Hematopoietic multipotent progenitor cell treated with erythropoietin and hydrocortisone succinate and interleukin-3 and kit ligand, for 15 days (in vitro differentiated cells): ENCODE measurements at places on chromosomes 7 and 10.

DNA sequence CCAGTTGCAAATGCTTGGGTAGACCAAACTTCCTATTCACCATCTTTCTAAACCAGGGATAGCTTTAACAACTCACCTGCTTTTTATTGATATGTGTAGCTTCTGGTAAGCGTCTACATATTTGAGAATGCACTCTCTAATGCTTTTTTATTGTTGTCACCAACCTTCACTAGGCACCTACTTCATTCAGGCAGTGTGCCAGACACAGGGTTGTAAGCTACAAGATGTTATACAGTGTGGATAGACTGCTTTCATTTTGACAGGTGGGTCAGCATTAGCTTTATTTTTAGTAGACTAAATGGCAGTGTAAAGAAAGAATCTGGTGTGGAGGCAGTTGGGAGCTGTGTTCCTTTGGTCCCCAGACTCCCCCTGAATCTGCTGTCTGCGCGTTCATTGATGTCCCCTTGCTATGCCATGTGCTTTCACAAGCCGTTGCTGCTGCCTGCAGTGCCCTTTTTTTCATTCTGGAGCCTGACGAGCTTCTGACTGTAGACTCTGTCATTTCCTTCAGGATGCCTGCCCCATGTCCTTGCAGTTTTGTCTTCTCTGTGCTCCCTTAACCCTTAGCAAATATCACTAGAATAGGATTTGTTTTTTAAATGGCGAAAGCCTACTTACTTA lies 32.1 kb downstream of the NRF1 start:
- no peak for DNase-seq

DNA sequence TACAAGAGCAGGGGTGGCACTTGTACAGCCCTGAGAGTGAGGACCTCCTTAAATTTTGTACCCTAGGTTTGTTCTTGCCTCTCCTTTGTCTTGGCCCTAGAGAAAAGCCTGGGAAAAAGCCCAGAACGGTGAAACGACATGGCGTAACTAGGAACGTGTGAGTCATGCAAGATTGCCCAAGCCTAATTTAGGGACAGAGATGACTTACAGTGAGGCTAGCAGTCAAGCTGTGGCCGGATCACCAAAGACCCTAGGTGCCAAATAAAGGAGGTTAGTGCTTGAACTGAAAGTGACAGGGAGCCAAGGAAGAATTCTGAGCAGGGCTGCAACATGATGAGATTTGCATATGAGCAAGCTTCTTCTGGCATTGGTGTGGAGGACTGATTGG lies 25.1 kb downstream of the TBXAS1 start:
- no peak for DNase-seq

GRCh38 chr10:99658622-99659030 lies 683 bp upstream of the ENTPD7 start:
- no peak for DNase-seq

DNA sequence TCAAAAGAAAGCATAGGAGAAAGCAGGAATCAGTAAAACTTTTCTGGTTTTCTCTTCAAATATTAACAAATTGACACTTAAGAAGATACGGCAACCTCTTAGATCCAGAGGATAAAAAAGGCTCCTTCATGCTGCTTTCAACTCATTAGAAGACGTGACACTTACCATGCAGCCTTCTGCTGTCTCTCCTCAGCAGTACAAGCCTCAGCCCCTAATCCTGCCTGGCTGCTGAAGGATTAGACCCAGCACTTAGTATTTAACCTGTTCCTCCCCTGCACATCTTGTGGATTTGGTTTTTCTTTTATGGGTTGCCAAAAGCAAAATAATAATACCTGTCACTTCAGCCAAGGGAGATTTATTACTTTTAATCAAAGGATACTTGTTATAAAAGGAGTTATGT lies 108.4 kb downstream of the LYZL1 start:
- DNase-seq, result no peak

GRCh38 chr7:65265933-65266519 lies 107.6 kb upstream of the ZNF92 start:
- DNase-seq, result no peak

DNA sequence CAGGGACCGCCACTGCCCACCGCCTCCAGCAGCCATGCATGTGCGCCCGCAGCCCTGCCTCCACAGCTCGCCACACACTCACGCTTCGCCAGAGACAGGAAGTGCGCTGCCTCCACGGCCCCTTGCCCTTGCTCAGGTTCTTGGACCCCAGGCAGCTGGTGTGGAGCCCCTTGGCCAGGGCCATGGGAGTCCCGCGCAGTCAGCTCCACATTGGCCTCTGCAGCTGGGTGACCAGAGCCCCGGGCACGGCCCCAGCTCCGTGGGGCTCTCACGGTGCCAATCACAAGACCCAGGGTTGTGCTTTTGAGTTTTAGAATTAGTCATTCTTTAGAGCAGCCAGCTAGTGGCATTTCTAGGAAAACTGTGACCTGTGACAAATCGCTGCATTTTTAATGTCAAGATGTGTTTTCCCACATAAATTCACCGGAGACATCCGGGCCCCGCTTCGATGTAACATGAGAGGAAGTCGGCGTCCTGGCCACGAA lies 4.3 kb upstream of the UTF1 start:
- no peak for DNase-seq

DNA sequence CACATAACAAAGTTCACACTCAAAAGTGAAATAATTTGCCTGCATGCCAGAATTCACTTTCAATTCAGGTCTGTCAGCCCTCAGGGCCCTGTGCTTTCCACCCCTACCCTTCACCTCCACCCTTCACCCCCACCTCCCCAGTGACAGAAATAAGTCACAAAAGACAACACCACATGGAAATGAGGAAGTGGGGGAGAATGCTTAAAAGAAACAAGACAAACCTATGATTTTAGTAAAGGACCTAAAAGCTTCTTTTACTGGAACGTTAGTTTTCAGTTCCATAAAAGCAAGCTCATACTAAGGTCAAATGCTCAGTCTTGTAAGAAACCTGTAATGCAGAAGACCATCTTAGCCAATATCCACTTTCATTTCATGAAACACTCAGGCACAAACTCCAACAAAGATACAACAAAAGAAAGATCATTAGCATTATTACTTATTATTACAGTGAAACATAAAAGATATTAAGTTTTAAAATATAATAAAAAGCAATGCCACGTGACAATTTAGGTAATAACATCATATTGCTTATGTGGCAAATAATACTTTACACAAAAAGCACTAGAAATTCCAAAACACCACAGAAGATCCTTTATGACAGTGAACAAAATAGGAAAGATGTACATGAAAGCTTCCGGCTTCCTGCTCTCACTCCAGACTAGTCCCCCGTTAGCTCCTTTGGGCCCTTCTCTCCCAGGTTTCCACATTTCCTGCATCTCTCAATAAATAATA lies 112.1 kb downstream of the LMBR1 start:
- no peak for DNase-seq

GRCh38 chr10:34200355-34200901 lies 614.7 kb downstream of the PARD3 start:
- DNase-seq, result no peak

- no peak for DNase-seq
Measured at GRCh38 chr10:122199070-122199469, 72.0 kb upstream of the BTBD16 start.

GRCh38 chr7:139125657-139126056 lies 16.1 kb upstream of the ZC3HAV1 start:
- no peak for DNase-seq

DNA sequence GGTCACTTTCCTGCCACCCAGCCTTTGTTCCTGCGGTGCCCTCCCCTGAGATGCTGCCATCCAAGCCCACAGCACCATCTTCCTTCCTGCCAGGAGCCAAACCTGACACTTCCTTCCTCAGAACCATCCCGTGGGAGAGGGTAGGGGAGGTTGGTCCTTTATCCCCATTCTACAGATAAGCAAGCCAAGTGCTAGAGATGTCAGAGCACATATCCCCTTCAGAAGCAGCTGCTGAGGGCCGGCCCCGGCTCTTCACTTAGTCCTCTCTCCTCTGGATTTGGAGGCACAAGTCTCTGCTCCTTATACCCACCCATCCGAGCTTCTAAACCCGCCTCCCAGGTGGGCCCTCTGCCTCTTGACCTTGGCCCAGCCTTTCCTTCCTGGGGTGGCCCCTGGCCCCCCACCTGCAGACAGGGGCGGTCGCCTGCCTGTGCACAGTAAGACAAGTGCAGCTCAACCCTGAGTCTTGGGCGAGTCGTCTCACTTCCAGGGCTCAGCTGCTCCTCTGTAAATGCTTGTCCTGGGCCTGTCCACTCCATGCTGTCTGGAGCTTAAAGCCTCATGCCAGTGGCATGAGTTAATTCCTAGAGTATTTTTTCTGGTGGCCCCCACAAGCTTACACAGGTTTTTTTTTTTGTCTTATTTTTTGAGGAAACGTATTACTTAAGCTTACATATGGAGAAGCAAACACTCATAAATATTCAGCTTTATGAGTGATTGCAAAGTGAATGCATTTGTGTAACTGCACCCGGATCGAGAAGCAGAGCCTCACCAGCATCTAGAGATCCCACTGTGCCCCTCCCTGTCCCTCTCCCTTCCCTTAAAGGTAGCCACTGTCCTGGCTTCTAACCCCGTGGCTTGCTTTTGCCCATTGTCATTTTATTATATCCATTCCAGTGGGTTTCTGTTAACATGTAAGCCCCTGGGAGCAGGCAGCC lies 125.1 kb downstream of the CDH23 start:
- no peak for DNase-seq

DNA sequence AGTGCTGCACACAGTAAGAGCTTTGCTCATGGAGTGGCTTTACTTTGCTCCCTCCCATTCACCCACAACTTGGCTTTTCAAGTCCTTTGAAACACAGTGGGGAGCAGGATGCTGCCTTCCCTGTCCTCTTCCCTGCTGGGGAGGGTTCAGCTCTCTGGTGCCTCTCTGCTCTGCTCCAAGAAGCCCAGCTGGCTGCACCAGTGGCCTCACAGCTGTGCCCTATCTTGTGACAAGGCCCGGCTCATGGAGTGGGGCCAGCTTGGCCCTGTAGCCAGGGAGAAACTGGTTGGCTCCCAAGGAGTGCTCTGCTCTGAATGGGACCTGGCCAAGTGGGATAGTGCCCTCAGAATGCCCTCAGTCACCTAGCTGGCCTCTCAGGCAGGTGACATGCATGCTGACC lies 212.3 kb upstream of the ZMIZ1 start:
- no peak for DNase-seq
